Stimulated activated CD4-positive, alpha-beta T cell treated with anti-CD3 and anti-CD28 coated beads, Interleukin-1b, Interleukin-23, amount 100 ng/mL, for 24 hours (primary cell): ENCODE measurements at places on chromosomes 4 and X.

GRCh38 chr4:71232056-71232430 lies 106.8 kb upstream of the SLC4A4 start:
- no peak for DNase-seq

DNA sequence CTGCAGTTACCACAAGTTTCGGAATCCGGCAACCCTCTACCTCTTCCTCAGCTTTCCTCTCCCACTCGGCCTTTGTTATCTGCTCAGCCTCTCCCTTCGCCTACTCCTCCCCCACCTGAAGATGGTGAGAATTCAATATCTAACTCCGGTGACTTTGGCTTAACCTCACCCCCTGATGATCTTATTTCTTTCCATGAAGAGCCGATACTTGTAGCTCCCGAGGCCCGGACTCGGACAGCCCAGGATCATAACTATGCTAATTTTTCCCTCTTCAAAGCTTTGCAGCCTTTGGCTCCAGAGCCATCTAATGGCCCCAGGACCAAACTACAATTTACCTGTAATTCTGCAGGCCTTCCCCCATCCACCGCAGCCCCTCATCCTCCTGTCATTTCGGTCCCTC lies 32.0 kb upstream of the MGST2 start:
- DNase-seq: no peak

GRCh38 chr4:189792924-189793618 lies 147.6 kb upstream of the FRG1 start:
- peak; percentile 36 for DNase-seq

DNA sequence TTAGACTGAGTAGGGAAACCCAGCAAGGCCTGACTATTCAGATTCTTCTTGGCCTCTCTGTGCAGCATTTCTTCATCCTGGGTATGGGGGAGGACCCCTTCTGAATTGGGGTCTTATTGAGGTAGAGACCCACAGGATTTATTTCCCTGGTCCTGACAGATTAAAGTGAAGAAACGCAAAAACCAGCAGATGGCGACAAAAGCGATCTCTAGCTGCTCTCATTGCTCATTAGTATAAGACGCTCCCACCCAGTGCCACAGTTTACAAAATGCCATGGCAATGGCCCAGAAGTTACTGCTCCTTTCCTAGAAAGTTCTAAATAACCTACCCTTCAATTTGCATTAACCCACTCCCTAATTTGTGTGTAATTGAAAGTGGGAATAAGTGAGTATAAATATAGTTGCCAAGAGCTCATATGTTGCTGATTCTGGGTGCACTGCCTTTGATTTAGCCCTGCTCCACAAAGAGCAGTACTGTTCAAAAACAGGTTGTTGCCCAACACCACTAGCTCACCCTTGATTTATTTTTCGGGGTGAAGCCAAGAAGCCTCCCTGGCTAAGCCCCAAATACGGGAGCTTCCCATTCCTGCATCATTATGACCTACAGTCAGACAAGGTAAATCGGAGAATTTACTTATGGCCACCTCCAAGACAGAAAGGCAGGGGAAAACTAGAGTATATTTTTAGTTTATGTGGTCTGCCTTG lies 3.7 kb upstream of the BEX4 start:
- peak; percentile 13 for DNase-seq

DNA sequence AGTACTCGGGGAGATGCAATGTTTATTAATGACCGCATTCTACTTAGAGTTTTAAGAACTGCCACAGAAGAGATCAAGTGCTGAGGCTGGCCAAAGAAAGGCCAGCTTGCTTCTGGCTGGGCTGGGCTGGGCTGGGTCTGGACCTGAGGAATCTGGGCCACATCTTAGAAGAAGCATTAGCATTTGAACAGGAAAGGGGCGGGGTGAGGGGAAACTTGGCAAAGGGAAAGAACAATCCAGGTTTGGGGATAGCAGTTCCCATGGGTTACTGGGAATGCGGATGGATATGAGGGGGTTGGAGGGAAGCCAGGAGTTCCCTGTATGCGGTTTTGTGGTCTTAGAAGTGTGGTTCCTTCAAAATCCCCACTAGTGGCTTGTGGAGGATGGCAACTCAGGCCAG lies 83.3 kb downstream of the CLDN34 start:
- DNase-seq: no peak

GRCh38 chrX:107574711-107575110 lies 53.6 kb upstream of the PRPS1 start:
- DNase-seq: no peak

DNA sequence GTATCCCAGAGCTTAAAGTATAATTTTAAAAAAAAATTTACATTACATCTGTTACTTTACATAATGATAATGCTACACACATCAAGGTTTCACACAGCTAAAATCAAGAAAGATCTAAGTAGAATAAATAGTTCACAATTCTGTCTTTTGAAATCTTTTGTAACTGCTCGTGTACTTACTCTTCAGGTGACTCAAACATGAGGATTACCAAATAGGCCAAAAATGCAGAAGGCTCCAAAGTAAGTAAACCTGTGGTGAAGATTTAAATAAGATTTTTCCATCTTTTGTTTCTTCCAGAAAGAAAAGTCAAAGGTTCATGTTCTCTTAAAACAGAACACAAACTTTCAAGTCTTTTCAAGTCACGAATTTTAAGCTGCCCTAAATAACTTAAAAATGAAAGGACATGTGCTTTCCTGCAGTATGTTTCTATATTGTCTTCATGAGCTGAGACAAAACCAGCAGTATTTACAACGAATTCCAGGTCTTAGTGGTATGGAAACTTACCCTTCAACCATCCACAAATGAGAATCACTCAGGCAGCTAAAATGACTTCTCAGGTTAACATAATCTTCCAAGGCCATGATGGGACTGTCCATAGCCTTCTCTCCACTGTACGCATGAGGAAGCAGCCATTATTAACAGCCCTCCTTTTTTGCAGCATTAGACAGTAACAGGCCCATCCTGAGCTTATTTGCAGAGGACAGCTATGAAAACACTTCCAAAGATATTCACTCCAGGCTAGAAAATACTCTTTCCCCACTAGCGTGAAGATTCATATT lies 172.8 kb upstream of the EDNRA start:
- no peak for DNase-seq

DNA sequence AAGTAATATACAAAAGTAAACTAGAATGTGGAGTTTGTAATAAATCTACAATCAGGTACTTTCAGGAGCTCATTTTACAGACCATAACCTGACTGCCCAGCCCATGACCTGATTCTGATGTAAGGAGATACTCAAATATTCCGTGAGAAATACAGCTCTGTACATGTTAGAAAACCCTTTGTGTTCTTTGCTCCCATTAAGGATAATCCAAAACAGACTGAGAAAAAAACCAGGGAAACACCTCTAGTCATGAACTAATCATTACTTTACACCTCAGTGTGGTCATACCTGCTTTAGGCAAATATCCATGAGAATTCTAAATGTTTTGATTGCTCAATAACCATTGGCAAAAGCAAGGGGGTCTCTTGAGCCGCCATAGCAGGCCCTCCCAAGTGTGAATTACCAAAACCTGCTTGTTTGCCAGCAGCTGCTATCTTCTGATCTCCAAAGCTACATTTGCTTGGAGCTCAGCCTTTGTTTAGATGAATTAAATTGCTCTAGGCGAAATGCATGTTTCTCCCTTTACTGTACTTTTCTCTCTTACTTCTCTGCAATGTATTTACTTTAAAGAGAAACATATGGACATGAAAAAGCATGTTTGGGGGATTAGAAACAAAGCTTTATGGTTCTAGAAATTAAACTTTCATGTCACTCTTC lies 79.1 kb downstream of the ANKRD50 start:
- no peak for DNase-seq

- DNase-seq: no peak
Observed at GRCh38 chr4:181193131-181193930, 1049.9 kb upstream of the TENM3 start.
